ENCODE measurements at places on chromosomes 5 and 9.

- DNase-seq: no peak
These were observed 77.6 kb upstream of the SEMA6A start for GRCh38 chr5:116652196-116652729.

GRCh38 chr5:43561356-43561755, 4.5 kb upstream of the PAIP1 start:
- DNase-seq: no peak

DNA sequence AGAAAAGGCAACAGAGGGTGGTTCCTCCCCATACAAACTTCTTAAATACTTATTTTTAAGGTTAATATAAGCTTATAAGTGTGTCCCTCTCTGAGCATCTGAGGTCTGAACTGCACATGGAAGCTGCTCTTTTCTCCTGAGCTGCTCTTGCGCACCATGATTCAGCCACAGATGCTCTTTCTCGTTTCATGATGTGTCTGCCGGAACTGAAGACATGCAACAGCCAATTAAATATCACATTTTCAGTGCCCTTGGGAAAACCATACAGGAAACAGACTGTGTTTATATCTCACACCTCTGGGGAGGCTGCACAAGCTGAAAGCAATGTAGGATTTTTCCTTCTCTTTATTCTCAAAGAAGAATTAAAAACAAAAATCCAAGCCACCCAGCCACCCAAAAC, 96.8 kb upstream of the NREP start:
- DNase-seq: no peak

DNA sequence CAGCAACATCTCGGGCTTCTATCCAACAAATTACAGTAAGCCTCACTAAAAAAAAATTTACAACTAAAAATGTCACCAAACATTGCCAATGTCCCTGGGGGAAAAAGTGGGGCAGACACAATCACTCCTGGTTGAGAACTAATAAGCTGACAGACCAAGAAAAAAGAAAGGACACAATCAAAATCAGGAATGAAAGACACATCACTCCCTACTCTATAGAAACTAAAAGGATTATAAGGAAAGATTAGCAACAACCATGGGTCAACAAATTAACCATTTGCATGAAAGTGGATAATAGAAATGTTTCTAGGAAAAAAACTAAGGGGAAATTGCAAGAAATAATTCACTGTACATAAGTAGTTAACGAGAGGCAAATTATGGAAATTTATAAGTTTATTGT, 53.4 kb downstream of the AGTPBP1 start:
- DNase-seq: no peak

DNA sequence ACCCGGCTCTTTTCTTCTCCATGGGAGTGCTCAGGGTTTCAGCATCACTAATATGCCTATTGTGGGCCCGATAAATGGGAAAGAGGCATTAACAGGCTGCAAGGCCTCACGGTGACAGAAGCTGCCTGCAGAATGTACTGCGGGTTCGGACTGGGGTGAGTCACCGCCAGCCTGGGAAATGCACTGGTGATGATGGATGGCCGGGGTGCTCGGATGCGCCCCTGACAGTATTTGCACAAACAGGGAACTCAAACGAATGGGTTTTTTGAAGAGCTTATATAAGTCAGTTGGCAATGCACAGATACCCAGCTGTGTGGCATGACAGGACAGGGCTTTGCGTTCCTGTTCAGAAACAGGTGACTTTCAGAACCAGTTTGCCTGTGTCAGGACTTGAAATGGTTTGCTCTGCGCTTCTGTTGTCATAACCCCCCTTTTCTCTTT, 42.0 kb upstream of the PITX1 start:
- DNase-seq: no peak
